ENCODE measurements at places on chromosomes 3 and 15. TPM values are rescaled to one million over a fixed set of nuclear protein-coding genes. Genes with fewer than 3 reads are reported as not detected.

Gene SAXO2
- 2.1 TPM for total RNA-seq

Gene GPR15
- total RNA-seq: 40.1 TPM

Gene OIP5
- total RNA-seq: 0.21 TPM

Gene NECTIN3
- 5.5 TPM for total RNA-seq

Gene VWA5B2
- under 0.01 TPM for total RNA-seq

Gene CEP63
- 10.2 TPM for total RNA-seq

Gene GOLGA8O
- total RNA-seq: 3.7 TPM

Gene PATL2
- 19.2 TPM for total RNA-seq

Gene CMTM8
- 2.9 TPM for total RNA-seq

Gene TIPIN
- 5.5 TPM for total RNA-seq

Gene SCAANT1
- not detected for total RNA-seq

Gene SLC24A5
- total RNA-seq: under 0.01 TPM

Gene ANKRD28
- total RNA-seq: 82.3 TPM

Gene NUP210
- 63.0 TPM for total RNA-seq

Gene CXCR6
- total RNA-seq: 5.2 TPM

Gene FANCI
- total RNA-seq: 11.5 TPM

Gene MYO5A
- 69.7 TPM for total RNA-seq

Gene TMEM266
- total RNA-seq: not detected

Gene SLC25A36
- total RNA-seq: 227 TPM

Gene EPHA6
- not detected for total RNA-seq

Gene ZCWPW2
- total RNA-seq: not detected

Gene FAM107A
- not detected for total RNA-seq

Gene THOC7
- total RNA-seq: 29.1 TPM

Gene ANKDD1A
- 11.3 TPM for total RNA-seq

Gene CHAC1
- 0.52 TPM for total RNA-seq

Gene NT5DC2
- 0.73 TPM for total RNA-seq

Gene NRROS
- total RNA-seq: 43.4 TPM

Gene SLC24A1
- 1.0 TPM for total RNA-seq

Gene COL8A1
- not detected for total RNA-seq

Gene SH2D7
- total RNA-seq: not detected

Gene BNC1
- total RNA-seq: not detected

Gene FAM227B
- total RNA-seq: 4.5 TPM

Gene KIF7
- 0.21 TPM for total RNA-seq

Gene SLC9A9
- 15.1 TPM for total RNA-seq

Gene RLBP1
- not detected for total RNA-seq

Gene C3orf49
- total RNA-seq: not detected

Gene IL5RA
- 4.4 TPM for total RNA-seq
